ENCODE measurements at places on chromosomes 16 and 17.

GRCh38 chr16:28923652-28924398, 1.2 kb downstream of the RABEP2 start:
- DNase-seq, result no peak

DNA sequence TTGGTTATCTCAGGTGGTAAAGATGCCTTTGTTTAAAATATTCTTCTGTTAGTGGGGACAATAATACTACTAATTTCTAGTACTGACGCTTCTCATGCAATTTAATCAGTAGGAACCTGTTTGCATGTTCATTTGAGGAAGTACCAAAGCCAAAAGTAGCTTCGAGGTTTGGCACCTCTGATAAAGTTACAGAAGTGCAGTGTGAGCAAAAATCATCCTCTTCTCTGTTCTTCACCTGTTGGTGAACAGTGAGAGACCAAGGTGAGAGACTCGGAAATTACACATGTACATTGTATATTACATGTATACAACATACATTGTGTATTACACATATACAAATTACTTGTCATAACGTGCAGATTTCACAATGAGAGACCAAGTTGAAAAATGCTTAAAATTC, 404.6 kb downstream of the MAF start:
- DNase-seq, result no peak

DNA sequence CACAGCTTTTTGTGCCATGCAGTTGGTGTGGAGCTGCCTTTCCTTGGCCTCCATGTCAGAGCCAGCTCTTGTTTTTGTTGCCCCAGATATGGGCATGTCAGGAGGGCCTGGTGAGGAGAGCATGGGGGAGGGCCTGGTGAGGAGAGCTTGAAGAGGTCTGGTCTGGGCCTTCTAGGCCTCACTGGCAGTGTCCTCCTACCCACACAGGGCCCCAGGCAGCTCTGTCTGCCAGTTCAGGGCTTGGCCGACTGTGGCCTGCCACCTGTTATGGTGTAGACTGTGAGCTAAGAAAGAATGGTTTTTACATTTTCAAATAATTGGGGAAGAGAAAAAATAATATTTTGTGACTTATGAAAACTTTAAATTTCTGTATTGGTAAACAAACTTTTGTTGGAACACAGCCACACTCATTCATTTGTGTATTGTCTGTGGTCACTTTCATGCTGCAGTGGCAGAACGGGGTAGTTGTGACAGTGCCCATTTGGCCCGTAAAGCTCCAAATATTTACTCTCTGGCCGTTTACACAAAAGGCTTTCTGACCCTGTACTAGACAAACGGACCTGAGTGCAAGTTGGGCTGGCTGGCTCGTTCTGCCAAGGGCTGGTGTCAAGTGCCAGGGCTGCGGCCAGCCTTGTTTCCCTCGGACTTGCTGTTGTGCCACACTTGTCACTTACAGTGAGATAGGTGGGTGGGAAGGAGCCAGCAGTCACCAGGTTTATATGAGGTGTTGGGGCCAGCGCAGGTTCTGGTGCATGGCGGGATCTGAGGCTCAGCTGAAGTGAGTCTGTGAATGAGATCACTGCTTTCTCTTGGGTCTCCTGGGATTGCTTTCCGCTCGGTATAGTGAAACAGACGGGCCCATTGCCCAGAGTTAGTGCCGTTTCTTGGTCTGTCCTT, 18.2 kb downstream of the PGS1 start:
- DNase-seq, result no peak

- no peak for DNase-seq
These were observed 4.1 kb downstream of the DHODH start for GRCh38 chr16:72012607-72013006.

DNA sequence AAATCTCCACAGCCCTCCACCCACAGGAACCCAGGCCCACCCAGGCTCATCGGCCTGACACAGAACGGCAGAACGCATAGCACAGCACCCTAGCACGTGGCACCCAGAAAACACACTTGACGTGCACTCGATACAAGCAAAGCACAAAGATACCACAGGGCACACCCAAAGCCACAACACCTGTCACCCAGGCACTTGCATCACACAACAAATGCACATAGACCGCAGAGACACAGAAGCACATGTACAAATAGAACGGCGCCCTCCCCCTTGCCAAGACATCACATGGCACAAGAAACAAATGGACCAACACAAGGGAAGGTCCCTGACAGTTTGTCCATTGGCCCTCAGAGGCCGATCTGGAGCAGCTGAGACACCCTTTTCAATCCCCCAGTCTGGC, 147.7 kb upstream of the WSCD1 start:
- no peak for DNase-seq

DNA sequence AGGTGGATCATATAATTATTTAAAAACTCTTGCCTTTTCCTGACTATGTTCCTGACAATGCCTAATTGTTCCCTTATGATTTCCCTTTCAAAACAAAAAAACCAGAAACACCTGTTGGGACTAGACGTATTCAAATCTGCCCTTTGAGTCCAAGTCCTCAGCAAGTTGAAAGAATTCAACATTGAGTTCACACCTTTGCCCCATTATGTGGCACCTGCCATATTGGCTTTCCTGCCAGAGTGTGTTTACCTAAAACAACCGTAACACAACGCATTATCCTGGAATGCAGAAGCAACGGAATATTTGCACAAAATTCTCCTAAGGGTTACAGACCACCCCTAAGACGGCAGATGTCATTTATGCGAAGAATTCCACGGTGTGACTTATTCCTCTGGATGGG, 105.9 kb downstream of the ZFHX3 start:
- DNase-seq, result no peak

DNA sequence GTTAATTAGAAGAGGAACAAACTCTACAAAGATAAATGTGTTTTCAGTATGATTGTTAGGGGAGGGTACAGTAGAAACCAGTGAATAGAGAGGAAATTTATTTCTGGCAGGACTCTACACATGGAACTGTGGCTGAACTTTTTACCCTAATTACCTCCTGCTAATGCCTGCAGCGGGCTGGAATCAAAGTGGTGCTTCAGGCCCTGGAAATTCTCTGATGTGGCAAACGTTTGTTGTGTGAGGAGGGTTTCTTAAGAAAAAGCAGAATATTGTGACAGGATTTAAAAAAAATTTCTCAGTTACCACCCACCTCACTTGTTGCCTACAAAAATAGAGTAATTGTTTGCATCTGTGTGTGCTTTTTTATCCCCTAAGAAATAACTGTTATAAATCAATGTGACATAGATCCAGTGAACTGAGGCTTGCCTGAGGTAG, 154.5 kb downstream of the BCAS3 start:
- DNase-seq, result no peak

GRCh38 chr16:66604376-66605176, at the start of gene CMTM3:
TSS of gene CMTM3 (plus strand) at chr16:66604704. CDS start at chr16:66604806, 102 bp downstream.
- peak; percentile 71 for DNase-seq

GRCh38 chr17:82910041-82910481, 70.2 kb upstream of the ZNF750 start:
- DNase-seq, result no peak

DNA sequence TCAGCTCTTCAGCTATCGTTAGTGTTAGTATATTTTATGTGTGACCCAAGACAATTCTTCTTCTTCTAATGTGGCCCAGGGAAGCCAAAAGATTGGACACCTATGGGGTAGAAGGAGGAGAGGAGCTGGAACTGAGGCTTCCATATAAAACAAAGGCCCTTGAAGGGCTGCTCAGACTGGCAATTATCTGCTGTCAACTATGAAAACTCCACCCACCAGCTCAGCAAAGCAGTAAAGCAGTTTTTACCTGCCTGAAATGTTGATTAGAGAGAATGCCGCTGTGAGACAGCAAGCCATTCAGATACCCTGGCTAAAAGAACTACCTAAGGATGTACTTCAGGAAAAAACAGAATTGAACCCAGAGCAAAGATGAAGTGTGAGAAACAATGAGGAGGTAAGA, 45.9 kb upstream of the GNAO1 start:
- no peak for DNase-seq

- DNase-seq, result peak; percentile 15
These were observed 1.1 kb downstream of the MAPT start for GRCh38 chr17:45895304-45895968.

- no peak for DNase-seq
These were observed 22.6 kb upstream of the AXIN2 start for GRCh38 chr17:65583921-65584603.

GRCh38 chr17:7018331-7018964, 4.4 kb upstream of the BCL6B start:
- no peak for DNase-seq

DNA sequence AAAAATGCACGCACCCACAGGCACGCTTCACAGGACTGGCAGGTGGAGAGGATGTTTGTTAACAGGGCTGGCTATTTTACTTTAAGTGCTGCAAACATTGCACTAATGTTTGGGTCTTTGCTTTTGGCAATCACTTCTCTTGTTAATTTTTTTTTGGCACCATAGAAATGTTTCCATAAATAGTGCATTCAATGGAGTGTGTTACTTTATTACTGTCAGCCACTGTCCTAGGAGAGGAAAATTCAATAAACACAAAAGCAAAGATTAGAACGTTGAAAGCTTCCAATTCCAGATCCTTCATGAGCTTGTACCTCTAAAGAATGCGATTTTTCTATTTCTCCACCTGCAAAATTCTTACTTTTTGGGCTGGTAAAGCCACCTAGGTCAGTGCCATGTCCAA, 743.5 kb downstream of the WWOX start:
- no peak for DNase-seq

DNA sequence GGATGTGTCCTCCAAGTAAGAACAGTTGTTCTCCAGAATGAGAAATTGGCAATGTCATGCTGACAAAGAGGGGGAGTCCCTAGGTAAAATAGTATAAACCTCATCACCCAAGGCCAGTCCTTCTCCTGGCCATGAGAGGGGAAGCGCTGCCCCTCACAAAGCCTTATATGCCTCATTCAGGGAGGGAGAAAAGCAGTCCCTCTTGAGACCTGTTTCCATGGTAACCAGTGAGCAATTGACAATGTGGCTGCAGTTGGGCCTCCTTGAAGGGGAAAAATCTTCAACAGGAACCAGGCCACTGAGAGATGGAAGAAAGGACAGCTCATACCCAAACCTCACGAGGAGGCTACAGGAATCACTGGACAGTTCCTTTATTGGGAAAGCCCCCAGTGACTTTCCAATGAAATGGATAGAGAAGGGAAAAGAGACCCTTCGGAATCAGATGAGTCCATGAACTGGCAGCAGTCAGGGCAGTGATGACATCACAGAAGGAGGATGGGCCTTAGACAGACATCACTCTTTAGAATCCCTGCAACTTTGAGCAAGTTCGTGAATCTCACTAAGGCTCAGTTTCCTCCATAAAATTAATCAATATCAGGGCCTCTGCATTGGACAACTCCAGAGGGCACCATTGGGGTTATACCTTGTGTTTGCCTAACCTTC, 275.7 kb downstream of the TOX3 start:
- no peak for DNase-seq

DNA sequence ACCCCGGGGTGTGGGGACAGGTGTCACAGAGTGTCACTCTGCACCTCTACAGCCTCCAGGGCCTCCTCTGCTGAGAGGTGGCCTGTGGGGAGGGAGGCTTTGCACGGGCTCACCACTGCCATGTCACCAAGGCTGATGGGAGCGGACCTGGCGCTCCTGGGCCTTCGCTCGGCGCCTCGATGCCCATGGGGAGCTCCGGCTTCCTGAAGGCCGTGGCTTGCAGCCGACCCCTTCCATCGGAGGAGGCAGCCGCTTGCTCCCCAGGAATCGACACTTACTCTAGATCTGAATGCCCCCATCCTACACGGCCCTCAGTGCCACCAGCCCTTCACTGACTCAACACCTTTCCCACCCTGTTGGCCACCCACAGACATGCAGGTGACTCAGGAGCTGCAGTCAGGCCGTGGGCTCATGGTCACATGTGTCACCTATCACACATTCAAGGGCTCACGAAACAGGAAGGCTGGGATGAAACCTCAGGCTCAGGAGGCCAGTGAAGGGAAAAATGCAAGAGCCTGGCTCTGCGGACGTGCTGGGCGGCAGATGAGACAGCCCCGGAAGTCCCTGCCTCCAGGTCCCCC, 11.9 kb downstream of the LGALS3BP start:
- no peak for DNase-seq

DNA sequence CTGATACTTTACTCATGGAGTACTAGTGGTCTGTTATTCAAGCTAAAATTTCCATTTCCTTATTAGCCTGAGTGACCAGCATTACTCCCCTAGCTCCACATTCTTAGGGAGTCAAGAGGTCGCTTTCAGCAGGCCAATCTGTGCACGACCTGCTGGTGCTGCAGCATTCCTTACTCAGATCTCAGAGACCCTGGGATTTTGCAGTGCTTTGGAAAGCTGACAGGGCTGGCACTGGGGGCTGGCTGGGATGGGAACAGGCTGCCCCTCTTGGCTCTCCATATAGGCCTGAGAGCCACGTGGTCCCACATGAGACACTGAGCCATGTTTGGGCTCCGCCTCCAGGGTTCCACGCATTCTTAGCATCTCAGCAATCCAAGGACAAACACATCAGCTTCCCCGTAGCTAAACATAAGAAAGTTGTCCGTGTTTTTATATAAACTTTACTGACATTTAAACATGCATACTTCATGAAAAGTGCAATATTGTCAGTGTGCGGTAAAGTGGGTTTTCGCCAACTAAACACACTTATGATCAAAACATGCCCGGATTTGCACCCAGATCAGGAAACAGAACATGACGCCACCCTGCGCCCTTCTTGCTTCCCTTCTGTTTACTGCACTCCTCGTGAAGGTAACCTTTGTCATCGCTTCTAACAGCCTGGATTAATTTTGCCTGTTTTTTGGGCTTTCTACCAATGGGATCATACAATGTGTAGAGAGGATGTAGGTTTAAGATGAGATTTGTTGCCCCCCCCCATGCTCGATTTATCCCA, 254.5 kb upstream of the CACNG5 start:
- DNase-seq, result no peak

DNA sequence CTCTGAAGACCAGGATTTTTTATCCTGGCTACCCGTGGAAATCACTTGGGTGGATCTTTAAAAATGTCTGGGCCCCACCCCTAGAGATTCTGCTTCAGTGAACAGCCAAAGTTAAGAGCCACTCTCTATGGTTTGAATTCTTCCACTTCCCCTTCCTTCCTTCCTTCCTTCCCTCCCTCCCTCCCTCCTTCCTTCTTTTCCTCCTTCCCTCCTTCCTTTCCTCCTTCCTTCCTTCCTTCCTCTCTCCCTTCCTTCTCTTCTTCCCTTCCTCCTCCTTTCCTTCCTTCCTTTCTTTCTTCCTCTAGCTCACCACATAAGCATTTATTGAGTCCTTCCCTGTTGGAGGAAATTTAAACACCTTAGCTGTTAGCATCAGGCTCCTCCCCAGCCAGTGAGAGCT, 203.6 kb downstream of the KATNIP start:
- DNase-seq, result no peak

GRCh38 chr17:5705081-5705875, 121.0 kb upstream of the NLRP1 start:
- no peak for DNase-seq

- DNase-seq, result no peak
These were observed 1404.1 kb downstream of the CDH11 start for GRCh38 chr16:63717806-63718205.

- DNase-seq, result no peak
These were observed 1.2 kb downstream of the MMP15 start for GRCh38 chr16:58026705-58027160.

- no peak for DNase-seq
These were observed 731 bp upstream of the MKS1 start for GRCh38 chr17:58219789-58220183.
